BE2C (cell line): ENCODE measurements at places on chromosomes 1 and 21.

- DNase-seq, result no peak
Observed at GRCh38 chr1:93969887-93970286, 60.7 kb upstream of the GCLM start.

DNA sequence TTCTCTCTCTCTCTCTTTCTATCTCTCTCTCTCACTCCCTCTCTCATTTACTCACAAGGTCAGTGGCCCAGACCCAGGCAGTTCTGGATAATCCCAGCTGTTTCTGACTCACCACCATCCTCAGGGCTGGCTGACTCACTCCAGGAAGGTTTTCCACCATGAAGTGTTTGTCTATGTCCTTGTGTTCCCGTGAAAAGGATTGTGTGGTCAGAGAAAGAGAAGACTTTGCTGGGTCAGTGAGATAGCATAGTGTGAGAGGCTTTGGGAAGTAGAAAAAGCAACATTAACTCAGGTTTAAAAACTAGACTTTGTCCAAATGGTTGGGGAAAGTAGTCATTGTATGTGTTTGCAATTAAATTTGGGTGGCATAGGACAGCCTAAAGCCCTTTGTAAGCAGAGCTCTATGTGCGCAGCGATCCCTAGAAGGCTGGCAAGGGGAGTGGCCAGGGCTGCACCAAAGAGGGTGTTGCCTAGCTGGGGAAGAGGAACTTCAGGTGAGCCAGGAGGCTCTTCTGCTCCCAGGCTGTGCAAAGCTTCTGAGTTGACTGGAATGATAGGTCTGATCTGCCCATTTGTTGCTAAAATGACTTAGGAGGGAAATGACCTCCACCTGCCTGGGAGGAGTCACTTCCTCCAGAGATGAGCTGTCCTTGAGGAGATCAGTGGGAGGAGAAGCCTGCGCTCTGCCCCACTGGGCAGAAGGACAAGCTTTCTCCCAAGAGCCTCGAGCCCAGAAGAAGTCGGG, 4.9 kb upstream of the CAPN2 start:
- peak; percentile 52 for DNase-seq

- DNase-seq, result no peak
Observed at GRCh38 chr1:74395571-74395970, 116.8 kb downstream of the LRRC53 start.

GRCh38 chr1:192559115-192560006, 16.2 kb upstream of the RGS1 start:
- DNase-seq, result no peak

DNA sequence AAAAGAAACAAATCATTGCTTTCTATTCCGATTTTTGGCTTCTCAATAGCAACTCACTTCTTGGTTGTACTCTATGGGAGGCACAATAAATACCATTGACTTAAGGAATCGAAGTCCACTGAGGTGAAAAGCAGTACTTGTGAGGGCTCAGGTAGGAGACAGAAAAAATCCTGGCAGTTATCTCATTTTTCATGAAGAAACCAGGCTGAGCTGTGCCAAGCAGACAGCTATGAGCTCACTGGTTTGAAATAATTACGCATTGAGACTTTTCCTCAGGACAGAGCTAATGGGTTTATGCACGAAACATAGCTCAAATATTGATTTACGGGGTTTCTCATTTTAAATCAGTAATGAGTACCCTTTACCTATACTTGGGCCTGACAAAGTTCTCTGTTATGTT, 18.5 kb downstream of the COLGALT2 start:
- DNase-seq, result no peak

- DNase-seq, result no peak
Observed at GRCh38 chr1:240672132-240672811, 60.3 kb upstream of the GREM2 start.
